ENCODE measurements at places on chromosomes 16 and 17.

DNA sequence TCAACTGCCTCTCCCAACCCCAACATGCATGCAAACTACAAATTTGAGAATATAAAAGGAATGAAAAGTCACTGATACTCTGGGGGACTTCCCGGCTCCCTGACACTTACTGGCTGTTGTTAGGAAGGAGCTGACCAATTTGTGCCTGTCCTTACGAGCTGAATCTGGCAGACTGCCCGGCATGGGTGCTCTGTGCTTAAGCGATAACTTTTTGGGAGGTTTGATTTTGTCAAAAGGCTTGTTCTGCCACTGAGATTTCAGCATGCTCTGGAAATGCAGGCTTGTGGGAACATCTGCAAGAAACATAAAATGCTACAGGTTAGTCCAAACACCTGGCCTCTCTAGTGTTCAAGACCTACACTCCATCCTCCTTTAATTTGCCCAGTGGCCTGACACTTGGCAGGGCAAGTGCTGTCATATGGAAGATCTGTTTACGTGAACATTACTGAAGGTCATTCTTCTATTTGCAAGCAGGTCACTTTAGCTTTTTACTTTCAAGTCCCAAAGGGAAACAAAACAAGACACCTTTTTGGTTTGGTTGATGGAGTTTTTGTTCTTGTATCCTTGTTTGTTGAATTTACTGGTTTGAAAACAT is 40.6 kb downstream of the STH start:
- no peak for DNase-seq

DNA sequence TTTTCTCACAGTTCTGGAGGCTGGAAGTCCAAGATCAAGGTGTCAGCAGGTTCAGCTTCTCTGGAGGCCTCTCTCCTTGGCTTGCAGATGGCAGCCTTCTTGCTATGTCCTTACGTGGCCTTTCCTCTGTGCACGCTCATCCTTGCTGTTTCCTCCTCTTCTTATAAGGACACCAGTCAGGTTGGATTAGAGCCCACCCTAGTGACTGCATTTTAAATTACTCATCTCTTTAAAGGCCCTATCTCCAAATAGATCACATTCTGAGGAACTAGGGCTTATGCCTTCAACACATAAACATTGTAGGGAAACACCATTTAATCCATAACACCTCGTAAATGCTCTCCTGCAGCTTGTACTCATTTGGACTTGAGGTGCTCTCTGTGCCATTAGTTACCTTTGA is 36.3 kb downstream of the DHRS7C start:
- no peak for DNase-seq

DNA sequence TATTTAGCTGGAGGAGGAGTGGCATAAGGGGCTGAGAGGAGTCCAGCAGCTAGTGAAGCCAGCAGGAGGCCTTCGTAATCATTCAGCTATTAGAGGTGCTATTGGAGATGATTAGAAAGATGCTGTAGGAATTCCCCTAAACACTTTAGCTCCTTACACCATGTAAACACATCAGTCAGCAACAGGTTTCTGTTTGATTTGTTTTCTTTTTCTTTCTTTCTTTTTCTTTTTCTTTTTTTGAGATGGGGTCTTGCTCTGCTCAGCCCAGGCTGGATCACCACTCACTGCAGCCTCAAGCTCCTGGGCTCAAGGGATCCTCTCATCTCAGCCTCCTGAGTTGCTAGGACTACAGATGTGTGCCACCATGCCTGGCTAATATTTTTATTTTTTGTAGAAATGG is 10.6 kb upstream of the SEPHS2 start:
- no peak for DNase-seq

DNA sequence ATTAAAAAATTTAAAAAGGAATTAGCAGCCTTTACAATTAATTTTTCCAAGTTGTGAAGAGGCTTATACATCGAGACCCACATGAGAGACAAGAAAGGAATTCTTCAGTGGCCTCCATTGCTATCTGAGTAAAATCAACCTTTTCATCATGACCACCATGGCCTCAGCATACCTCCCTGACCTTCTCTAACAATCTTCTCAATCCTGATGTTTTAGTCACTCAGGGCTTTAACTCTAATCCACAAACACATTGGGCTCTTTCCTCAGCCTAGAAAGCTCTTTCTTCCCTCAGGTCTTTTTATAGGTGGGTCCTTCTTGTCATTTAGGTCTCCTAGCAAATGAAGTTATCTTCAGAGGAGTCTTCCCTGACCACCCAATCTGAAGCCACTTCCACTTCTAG is 46.4 kb downstream of the SPOP start:
- DNase-seq, result no peak

- DNase-seq, result no peak
Measured at GRCh38 chr17:48487221-48487620, 43.6 kb downstream of the HOXB1 start.

DNA sequence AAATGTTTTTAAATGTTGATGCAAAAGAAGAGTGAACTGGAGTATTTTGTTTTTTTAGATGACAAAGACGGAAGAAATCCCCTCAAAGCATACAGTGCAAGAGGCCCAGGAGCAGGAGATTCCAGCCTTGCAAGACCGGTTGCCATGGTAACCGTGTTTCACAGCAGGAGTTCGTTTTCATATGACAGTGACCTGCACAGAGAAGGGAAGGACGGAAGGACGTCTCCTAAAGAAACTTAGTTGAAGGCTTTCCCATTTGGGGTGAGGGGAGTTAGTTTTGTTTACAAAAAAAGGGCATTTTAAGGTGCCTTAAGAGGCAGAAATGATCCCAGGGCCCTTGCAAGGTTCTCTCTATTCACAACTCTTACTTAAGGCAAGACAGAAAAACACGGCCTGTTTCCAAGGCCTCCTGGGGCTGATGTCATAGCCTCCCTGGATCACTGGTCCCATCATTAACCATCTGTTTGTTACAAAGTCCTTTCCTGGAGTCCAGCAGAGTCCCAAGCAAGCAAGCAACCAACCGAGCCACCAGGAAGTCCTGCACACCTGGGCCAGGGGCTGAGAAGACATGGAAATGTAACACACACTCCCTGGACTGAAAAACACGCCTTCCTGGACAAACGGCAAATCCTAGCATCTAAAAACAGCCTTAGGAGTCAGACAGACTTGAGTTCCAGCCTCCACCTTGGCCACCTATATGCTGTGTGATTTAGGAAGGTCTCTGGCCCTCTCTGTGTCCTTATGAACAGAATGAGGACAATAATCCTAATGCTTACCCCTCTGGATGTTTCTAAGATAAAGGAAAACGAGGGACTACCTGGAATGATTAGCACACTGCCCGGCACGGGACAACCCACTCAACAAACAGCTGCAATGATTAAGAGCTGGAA is 30.3 kb upstream of the RPH3AL start:
- DNase-seq, result peak; percentile 21

DNA sequence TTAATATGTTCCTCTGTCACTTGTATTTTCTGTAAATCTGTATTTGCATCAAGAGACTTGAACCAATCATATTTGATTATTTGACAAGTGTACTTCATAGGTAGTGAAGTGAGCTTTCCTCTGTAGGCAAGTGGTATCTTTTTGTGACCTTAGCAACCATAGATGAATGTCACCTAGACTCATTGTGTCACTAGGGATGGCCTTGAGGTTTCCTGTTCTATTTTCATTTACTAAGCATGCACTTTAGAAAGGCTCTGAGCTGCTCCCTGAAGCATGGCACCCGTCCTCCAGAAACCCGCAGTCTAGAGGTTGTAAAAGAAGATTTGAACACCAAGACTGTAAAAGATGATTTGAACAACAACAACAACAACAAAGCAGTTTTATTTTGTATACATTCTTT is 151.7 kb downstream of the PRKCB start:
- no peak for DNase-seq

GRCh38 chr16:1620391-1620790 is 8.2 kb downstream of the CRAMP1 start:
- no peak for DNase-seq

- no peak for DNase-seq
Measured at GRCh38 chr17:2803386-2803785, 7.1 kb downstream of the RAP1GAP2 start.

GRCh38 chr17:40588552-40588951 is 23.3 kb upstream of the CCR7 start:
- no peak for DNase-seq

DNA sequence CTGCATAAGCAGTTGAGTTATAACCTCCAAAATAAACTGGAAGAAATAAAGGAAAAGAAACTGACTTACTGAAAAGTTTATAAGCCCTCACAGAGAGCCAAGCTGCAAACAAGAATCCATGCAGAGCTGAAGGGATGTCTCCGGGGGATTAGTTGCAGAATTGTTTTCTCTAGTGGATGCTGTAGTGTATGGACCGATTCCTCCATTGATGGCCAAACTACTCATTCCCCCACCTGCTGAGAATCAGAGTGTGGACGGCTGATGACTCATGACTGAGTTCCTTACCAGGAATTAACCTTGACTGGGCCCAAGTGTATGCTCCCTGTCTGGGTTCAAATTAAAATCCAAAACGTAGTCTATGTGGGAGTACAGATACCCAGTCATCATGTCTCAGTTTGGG is 93.9 kb upstream of the CDH8 start:
- no peak for DNase-seq

DNA sequence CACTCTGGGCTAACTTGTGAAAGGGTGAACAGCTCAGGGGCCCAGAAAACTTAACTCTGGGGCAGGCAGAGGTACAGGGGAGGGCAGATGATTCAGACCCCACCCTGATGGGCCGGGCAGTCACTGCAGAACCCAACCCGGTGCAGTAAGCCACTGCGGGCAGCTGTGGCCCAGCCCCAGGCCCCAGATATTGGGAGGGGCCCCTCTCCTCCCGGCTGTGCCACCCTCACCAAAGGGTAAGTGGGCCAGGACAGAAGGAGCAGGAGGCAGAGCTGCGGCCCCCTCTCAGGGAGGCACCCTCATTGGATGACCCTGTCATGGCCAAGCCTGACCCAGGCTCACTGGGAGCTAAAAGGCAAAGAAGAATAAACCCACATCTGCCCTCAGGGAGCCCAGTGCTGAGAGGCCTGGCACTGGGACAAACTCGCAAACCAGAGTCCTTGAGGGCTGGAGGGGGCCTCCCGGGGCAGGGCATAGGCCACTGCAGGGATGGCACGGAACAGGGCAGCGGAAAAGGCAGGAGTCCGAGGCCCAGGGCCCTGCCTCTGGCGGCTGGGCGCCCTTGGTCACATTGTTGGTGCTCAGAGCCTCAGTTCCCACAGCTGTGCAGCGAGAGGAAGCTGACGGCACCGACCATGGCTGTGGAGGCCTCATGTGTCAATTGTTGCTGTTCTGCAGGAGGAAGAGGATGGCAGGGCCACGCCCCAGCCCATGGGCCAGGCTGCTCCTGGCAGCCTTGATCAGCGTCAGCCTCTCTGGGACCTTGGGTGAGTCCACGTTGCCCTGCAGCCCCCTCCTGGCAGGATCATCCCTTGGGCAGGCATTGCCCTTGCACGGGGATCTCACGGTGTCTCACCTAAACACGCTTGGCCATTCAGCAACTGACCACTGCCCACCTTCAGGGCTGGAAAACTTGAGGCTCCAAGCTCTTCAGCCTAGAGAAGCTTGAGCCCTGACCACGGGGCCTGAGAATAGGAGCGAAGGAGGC is 3.1 kb downstream of the ITGB4 start:
- DNase-seq, result no peak

GRCh38 chr16:30659507-30660423 is 1.5 kb downstream of the FBRS start:
- no peak for DNase-seq

DNA sequence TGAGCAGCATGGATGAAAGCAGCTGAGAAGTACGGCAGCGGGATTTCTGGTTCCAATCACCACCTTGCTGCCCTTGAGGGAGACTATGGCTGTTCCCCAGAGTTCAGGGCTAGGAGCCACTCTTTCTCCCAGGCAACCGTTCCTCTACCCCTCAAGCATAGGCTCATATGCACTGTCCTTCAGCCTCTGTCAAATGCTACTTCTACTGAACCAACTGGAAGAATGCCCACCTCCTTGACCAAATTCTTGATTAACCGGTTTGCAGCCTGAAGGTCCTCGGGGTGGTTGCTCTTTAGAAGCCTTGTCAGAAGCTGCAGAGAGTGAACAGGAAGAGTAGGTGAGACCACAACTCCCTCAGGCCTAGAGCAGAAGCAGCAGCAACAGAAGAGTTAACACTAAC is 23.8 kb downstream of the GGA2 start:
- no peak for DNase-seq

GRCh38 chr16:53429221-53429943 is 4.9 kb upstream of the RBL2 start:
- DNase-seq, result no peak

GRCh38 chr17:1203967-1204291 is 24.1 kb upstream of the ABR start:
- DNase-seq, result no peak

DNA sequence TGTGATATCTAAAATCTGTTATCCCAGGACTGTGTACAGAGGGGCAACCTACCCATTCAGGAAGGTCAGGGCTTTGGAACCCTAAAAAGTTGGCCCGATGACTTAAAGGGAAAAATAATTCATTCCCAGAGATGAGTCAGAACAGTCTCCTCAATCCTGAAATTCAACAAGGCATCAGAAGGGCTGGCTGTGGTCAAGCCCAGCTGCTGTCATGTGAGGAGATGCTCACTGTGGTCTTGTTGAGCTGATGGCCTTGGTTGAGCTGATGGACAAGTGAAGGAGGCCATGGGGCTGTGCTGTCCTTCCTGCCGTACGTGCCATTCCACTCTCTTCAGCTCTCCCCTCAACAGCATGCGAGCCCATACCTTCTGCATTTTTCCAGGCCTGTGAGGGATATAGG is 20.9 kb upstream of the DRG2 start:
- DNase-seq, result no peak

GRCh38 chr17:65097110-65097509 is 40.1 kb upstream of the RGS9 start:
- no peak for DNase-seq

DNA sequence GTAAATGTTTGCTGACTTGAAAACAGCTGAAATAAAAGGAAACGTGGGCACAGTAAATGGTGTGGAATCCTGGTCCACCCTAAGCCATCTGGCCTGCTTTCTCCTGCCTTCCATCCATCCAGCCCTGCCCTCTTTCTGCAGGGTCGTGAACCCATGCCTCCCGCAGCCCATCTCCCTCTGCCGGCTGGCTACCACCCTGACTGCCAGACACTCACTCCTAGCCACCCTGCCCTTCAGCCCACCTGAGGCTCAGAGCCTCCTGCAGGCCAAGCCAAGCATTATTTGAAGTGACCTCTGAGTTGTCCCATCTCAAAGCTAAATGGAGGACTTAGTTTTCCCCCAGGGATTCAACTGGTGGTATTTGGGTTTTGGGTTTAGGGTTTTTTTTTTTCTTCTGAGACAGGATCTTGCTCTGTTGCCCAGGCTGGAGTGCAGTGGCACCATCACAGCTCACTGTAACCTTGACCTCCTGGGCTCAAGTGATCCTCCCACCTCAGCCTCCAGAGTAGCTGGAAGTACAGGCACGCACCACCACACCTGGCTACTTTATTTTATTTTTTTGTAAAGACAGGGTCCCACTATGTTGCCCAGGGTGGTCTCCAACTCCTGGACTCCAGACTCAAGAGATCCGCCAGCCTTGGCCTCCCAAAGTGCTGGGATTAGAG is 8.4 kb downstream of the ZDHHC1 start:
- DNase-seq, result no peak

GRCh38 chr16:31427441-31428278 is 500 bp downstream of the COX6A2 start:
- DNase-seq, result no peak

All from fibroblast of skin of left biceps (primary cell).